ENCODE measurements at places on chromosomes 13 and 19.

GRCh38 chr19:5126498-5127223 is 157.7 kb downstream of the KDM4B start:
- no peak for DNase-seq

GRCh38 chr19:18099623-18099995 is 2.0 kb downstream of the MAST3 start:
- DNase-seq: no peak

GRCh38 chr13:46388308-46388707 is 1.3 kb upstream of the RUBCNL start:
- no peak for DNase-seq

DNA sequence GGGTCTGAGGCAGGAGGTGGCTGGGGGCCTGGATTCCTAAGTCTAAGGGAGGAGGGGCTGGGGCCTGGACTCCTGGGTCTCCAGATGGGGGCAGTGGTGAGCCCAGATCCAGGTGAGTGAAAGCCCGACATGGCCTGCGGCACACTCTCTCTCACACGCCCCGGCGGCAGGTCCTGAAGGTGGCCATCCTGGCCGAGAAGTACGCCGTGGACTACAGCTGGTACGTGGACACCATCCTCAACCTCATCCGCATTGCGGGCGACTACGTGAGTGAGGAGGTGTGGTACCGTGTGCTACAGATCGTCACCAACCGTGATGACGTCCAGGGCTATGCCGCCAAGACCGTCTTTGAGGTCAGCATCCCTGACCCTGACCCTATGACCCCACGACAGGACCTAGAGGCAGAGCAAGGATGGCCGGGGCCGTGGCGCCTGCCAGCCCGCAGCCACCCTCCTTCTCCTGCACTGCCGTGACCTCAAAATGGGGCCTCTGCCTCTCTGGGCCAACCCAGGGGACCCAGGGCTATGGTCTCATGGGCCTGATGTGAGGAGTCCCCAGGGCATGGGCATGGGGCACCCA is 13.2 kb downstream of the FUZ start:
- no peak for DNase-seq

DNA sequence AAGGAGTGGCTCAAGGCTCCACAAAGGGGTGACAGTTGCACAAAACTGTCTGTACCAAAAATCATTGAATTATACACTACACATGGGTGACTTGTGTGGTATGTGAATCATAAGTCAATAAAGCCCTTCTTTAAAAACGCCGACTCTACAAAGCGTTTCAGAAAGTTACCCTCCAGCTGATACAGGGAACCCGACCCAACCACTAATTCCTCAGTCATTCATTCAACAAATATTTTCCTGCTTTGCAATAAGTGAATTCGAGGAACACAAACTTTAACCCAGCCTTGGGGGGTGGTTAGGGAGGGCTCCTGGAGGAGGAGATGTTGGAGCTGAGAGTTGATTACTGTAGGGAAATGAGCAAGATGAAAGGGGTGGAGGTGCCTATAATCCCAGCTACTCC is 32.0 kb downstream of the LTBP4 start:
- no peak for DNase-seq

GRCh38 chr19:57709616-57710015 is 612 bp upstream of the ZNF154 start:
- DNase-seq: no peak

DNA sequence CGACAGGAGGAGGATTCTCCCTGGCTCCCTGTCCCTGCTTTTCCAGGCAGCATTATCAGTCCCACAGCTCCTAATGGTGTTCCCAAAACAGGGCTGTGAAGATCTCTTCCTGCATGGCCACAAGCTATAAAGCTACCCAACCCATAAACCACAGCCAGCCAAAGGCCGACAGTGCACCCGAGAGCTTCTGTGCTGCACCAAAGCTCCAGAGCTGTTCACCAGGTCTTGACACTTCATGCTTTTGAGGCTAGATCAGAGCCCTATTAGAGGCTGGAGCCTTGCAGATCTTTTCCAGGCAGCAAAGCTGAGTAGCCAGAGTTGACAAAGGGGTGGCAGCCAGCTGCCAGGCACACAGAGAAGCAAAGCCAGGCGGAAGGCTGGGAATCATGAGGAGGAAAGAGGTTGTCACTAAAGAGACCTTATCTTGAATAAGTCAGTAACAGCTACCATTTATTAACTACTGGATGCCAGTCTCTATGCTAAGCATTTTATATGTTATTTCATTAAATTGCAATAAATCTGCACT is 180.4 kb downstream of the KATNAL1 start:
- DNase-seq: no peak

GRCh38 chr13:26007261-26008125 is 44.3 kb downstream of the SHISA2 start:
- no peak for DNase-seq

- no peak for DNase-seq
Measured at GRCh38 chr13:106061781-106062180, 473.7 kb downstream of the EFNB2 start.

GRCh38 chr13:45696610-45697226 is 5.4 kb upstream of the CBY2 start:
- no peak for DNase-seq

DNA sequence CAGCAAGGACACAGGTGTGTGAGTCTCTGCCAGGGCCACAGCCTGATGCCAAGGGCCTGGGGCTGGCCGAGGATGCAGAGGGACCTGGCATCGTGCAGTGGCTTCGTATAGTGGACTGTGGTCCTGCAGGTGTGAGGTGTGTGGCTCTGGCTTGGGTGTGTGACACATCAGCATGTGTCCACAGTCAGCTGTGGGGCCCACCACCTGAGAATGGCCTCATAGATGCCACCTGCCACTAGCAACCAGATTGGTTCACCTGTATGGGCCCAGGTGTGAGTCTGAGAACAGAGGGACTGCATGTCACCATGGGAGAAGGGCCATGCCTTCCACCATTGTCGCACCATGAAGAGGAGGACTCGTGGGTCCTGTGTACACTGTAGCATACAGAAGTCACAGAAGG is 2.4 kb downstream of the PPP1R14A start:
- DNase-seq: no peak

DNA sequence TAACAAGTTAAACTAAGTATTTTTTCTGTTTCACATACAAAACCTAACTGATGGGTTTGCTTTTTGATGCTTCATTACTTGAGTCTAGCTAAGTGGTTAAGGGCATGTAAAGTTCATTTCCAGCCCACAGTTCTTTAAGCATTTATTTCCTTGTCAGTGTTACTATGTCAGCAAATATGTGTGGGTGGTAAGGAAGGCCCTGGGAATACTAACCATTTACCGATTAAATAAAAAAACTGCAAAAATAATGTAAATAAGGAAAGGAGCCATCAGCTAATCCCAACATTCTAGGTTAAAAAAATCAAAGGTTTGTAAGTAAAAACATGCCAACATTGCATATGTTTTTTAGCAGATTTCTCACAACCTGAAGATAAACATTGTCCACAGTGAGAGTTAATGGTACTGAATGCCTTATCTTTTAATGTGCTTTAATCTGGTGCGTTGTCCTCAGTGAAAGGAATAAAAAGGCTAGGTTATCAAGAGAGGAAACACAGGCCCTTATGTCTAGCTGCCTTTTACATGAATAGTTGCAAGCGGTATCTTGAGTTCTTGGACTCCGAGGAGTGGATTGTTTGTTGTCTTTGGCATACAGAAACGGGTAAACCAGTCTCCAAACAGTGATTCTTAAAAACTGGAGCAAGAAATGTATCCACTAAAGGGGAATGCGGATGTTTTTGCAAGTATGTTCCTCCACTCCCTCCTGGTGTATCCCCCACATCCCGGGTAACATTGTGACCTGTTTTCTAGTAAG is 949.6 kb upstream of the SLC10A2 start:
- no peak for DNase-seq

DNA sequence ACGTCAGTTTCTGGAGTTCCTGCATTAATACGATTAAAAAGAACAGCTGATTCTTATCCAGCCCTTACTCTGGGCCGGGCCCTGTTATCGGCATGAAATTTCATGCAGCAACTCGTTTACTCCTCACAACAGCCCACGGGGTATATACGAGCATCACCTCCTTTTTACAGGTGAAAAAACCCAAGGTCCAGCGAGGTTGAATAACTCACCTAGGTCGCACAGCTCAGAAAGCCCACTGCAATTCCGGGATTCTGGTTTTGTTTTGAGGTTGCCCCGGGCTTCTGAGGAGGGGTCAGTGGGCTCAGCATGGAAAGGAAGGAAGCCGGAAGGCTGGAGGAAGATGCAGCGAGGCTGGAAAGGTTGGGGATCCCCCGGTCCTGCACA is 577 bp upstream of the ACP7 start:
- no peak for DNase-seq

- no peak for DNase-seq
Measured at GRCh38 chr19:35609851-35610353, 2.6 kb upstream of the HAUS5 start.

- no peak for DNase-seq
Measured at GRCh38 chr13:85590231-85590931, 208.8 kb downstream of the SLITRK6 start.

DNA sequence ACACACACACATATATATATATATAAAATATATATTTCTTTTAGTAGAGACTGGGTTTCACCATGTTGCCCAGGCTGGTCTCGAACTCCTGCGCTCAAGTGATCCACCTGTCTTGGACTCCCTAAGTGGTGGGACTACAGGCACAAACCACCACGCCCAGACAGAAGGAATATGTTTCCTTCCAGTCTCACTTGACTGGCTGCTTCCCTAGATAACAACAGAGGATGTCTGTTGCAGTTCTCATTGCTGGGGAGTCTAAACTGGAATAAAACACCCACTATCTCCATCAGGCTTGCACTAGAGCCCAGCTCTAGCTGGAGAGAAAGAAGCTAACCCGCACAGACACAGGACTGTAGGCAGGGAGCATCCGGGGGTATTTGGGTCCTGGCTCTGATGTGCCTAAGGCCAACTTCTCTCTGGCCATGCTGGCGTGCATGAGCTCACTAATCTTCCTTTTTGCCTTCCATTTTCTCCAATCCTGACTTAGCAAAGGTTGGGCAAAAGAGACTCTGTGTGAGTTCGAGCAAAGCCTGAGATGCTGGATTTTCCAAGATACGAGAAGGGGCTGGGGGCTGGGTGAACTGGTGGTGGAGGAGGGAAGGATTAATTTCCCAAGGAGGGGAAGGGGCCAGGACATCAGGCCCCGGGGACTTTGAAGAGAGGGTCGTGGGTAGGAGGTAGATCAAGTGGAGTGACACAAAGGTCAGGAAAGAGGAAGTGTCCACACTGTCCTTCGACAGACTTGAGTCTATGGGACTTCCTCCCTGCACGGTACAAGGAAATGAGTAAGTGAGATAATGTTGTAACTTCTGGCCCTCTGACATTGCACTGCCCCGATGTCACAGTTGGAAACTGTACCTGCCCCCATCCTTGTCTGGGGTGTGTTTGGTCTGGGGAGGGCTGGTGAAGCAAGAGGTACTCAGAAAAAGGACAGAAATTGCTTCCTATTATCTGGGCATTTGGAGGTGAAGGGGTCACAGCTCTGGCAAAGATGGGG is 22.5 kb upstream of the ALOX5AP start:
- no peak for DNase-seq

GRCh38 chr19:35643255-35644205 is 2.0 kb downstream of the ETV2 start:
- peak; percentile 70 for DNase-seq

GRCh38 chr13:98366010-98366409 is 188.9 kb upstream of the RNF113B start:
- no peak for DNase-seq

DNA sequence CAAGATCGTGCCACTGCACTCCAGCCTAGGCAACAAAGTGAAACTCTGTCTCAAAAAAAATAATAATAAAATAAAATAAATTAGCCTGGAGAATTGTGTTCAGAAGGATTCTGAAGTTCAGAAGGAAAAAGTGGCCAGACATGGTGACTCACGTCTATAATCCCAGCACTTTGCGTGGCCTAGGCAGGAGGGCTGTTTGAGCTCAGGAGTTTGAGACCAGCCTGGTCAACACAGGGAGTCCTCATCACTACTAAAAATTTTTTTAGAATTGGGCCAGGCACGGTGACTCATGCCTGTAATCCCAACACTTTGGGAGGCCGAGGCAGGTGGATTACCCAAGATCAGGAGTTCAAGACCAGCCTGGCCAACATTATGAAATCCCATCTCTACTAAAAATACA is 6.0 kb downstream of the RDH8 start:
- DNase-seq: no peak

DNA sequence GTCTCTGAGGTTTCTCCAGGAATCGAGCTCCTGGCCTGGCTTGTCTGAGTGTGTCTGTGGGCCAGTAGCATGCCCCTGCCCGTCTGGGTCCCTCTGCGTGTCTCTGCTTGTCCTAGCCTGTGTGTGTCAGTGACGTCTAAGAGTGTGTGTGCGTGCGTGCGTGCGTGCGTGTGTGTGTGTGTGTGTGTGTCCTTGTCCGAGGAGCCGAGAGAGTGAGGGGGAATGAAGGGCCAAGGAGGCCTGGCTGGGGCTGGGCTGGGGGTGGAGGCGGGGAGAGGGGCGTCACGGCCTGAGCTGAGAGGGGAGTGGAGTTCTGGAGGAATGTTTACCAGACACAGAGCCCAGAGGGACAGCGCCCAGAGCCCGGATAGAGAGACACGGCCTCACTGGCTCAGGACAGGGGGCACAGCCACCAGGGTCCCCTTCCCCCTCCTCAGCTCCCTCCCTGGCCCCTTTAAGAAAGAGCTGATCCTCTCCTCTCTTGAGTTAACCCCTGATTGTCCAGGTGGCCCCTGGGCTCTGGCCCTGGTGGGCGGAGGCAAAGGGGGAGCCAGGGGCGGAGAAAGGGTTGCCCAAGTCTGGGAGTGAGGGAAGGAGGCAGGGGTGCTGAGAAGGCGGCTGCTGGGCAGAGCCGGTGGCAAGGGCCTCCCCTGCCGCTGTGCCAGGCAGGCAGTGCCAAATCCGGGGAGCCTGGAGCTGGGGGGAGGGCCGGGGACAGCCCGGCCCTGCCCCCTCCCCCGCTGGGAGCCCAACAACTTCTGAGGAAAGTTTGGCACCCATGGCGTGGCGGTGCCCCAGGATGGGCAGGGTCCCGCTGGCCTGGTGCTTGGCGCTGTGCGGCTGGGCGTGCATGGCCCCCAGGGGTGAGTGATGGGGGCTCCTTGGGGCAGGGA is at the start of gene AXL:
AXL (plus strand) TSS at position 609 of the 893 bp plus-strand sequence; CDS start at position 779, 170 bp downstream.
- DNase-seq: no peak

DNA sequence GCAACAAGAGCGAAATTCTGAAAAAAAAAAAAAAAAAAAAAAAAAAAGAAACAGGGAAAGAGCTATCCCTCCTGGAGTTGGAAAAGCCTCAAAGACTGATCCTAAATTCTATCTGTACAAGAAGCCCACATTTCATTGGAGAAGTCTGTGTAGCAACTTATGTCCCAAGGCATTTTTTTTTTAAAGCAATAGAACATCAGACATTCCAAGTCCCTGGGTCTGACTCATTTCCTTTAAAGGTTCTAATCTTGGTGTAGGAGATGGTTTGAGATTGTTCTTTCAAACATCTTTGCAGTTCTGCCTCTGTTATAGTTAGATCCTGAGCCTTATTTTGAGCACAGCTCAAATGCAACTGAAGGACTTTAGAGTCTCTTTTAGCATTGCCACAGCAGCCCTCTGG is 706.5 kb upstream of the MIR17HG start:
- no peak for DNase-seq

- no peak for DNase-seq
Measured at GRCh38 chr13:93279982-93280381, 53.4 kb downstream of the GPC6 start.

- no peak for DNase-seq
Measured at GRCh38 chr13:75372517-75372916, 109.5 kb downstream of the TBC1D4 start.

Measured in stimulated activated CD8-positive, alpha-beta memory T cell treated with anti-CD3 and anti-CD28 coated beads, Interleukin-12 subunit alpha, Interleukin-12 subunit beta, amount 100 ng/mL, for 4 hours (primary cell).